ENCODE measurements at places on chromosomes 3 and 15. TPM values are rescaled to one million over a fixed set of nuclear protein-coding genes. Genes with fewer than 3 reads are reported as not detected.

The NRROS gene
- total RNA-seq = 0.12 TPM

DNA sequence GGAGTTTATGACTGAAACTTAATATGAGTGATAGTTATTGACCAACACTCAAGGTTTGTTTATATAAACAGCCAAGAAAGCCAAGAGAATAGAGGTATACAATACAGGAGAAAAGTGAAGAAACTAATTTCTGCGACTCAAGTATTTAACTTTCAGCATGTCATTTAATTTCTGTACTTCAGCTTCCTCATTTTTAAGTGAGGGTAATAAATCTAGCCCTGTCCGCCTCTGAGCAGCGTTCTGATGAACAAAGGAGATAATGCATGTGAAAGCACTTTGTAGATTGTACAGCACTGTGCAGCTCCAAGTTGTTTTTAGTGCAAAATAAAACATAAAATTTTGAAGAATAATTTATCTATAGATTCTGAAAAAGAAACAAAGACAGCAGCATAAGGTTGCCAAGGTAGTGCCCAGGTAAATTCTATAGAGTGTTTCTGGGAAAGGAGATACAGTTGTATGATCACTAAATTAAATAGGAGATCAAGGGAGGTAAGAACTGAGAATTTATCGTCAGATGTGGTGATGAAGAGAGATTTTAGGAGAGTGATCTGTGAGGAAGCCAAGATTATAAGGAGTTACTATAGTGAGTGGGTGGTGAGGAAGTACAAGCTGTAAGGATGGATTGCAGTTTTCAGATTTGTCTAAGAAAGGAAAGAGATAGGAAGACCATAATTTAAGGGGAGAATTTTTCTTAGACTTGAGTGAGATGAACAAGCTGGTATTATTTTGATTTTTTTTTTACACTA, 71.3 kb downstream of the RASA2 start:
- H3K27ac ChIP-seq = no peak overlapping the region
- H3K4me1 ChIP-seq = no peaks in the 10 kb centered on the region
- no peak overlapping the region for H3K4me3 ChIP-seq
- H3K27me3 ChIP-seq = no peaks in the 10 kb centered on the region

DNA sequence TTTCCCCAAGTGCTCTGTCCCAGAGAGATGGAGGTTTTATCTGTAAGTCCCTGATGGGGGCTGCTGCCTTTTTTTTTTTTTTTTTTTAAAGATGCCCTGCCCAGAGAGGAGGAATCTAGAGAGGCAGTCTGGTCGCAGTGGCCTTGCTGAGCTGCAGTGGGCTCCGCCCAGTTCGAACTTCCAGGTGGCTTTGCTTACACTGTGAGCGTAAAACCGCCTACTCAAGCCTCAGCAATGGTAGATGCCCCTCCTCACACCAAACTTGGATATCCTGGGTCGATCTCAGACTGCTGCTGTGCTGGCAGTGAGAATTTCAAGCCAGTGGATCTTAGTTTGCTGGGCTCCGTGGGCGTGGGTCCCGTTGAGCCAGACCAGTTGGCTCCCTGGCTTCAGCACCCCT, 51.6 kb downstream of the SLC2A2 start:
- H3K36me3 ChIP-seq = no peaks in the 10 kb centered on the region
- H3K4me1 ChIP-seq = no peaks in the 10 kb centered on the region
- DNase-seq = no peak
- no peaks in the 10 kb centered on the region for H3K27me3 ChIP-seq

DNA sequence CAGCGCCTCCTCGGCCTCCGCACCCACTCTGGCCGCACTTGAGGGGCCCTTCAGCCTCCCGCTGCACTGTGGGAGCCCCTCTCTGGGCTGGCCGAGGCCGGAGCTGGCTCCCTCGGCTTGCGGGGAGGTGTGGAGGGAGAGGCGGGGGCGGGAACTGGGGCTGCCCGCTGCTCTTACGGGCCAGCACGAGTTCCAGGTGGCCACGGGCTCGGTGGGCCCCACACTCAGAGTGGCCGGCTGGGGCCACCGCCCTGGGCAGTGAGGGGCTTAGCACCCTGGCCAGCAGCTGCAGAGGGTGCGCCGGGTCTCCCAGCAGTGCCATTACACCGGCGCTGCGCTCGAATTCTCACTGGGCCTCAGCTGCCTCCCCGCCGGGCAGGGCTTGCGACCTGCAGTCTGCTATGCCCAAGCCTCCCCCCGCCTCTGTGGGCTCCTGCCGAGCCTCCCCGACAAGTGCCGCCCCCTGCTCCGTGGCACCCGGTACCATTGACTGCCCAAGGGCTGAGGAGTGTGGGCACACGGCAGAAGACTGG, 167.1 kb upstream of the PLSCR5 start:
- no peak overlapping the region for H3K4me3 ChIP-seq
- no peaks in the 10 kb centered on the region for H3K27me3 ChIP-seq
- DNase-seq = no peak
- H3K27ac ChIP-seq = no peak overlapping the region

GRCh38 chr3:45682786-45683185, 6.4 kb upstream of the SACM1L start:
- peaks cover 6% of the 10 kb centered on the region for H3K36me3 ChIP-seq
- H3K27me3 ChIP-seq = no peaks in the 10 kb centered on the region
- no peak for DNase-seq
- H3K4me1 ChIP-seq = no peaks in the 10 kb centered on the region
- H3K27ac ChIP-seq = no peak overlapping the region
- H3K4me3 ChIP-seq = no peak overlapping the region

- H3K27ac ChIP-seq = no peak overlapping the region
- peaks cover 10% of the 10 kb centered on the region for H3K4me1 ChIP-seq
- no peak for DNase-seq
- peaks cover 39% of the 10 kb centered on the region for H3K36me3 ChIP-seq
- no peaks in the 10 kb centered on the region for H3K27me3 ChIP-seq
Observed at GRCh38 chr15:42732095-42732827, 4.7 kb downstream of the CDAN1 start.
